ENCODE measurements at places on chromosomes 6 and 20.

GRCh38 chr6:73989428-73989827 is 293.4 kb downstream of the CD109 start:
- no peak for DNase-seq

DNA sequence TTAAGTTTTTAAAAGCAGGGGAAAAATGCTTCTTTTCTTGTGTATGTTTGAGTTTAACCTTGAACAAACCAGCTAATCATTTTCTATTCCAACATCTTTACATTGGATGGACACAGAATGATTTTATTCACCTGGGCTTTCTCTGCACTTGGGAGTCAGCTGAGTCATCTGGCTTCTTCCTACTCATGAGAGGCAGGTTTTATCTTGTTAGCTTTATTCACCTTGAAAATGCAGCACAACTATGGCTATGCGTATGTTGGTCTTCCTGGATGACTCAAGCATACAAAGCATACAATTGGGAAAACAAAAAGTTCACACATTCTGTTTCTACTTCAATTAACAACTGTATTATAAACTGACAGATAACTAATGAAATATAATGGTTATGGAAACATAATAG is 737.7 kb downstream of the FRK start:
- no peak for DNase-seq

DNA sequence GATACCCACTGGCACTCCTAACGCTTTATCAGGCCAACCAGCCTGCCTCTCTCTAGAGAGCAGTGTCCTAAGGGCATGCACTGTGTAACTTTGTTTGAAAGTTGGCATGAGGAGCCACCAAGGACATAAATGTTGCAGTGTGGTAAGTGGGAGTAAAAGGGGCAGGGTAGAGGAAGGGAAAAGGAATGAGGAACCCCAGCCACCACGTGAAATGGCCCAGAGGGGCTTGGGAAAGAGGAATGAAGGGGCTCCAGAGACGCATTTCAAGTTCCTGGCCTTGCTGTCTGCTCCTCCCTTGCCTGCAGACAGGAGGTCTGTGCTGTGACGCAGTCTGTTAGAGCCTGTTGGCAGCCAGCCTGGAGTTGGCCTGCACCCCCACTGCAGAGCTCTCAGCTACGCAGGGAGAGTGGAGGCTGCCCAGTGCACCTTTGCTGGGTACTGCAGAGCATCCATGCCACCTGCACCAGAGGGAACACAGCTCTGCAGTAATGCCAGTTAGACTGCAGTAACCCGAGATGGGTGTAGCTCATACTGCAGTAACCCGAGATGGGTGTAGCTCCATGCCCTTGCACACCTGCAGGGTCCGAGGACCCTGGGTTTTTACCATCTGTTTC is 86.8 kb upstream of the SNAP25 start:
- peak; percentile 49 for DNase-seq

- no peak for DNase-seq
These were observed 130.6 kb upstream of the INSM1 start for GRCh38 chr20:20237093-20237959.

DNA sequence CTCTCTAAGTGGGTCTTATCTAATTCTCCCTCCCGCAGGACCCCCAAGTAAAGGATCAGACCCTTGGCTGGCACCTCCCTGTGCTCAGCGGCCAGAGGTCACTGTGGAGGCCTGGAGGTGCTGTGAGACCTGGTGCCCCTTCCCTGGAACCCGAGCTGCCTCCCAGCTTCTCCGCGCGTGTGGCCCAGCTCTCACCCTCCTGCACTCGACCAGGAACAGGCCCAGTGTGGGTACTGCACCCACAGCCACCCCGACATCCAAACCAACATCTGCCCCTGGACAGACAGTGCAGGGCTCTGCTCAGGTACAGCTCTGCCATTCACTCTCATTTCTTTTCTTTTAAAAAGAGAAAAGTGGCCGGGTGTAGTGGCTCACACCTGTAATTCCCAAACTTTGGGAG is 42.4 kb downstream of the TMEM242 start:
- no peak for DNase-seq

- no peak for DNase-seq
These were observed 195.5 kb upstream of the PRDM1 start for GRCh38 chr6:105890521-105891244.

DNA sequence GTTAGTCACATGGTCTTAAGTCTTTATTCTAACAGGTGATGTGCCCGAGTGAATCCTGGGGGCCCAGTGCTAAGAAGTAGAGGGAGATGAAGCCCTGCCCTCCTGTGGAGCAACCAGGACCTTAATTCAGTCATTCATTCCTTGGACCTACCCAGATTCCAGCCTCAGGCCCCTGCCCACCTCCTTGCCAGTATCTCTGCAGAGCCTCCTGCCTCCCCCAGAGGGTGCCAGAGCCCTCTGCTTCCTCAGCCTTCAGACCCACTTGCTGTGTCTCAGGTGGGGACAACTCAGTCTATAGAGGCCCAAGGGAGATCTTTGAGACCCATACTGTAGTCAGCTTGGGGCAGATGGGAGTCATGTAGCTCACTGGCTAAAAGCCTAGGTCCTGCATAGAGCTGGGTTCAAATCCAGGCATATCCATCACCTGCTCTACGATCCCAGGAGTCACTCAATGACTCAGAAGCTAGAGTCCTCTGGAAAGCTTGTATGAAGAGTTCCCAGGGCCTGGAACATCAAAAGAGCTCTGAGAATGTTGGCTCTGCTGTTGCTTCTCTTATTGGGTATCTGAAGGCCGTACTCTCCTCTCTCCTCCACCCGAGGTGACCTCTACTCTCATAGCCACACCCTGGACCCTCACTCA is 3.9 kb upstream of the SIGLEC1 start:
- peak; percentile 49 for DNase-seq

DNA sequence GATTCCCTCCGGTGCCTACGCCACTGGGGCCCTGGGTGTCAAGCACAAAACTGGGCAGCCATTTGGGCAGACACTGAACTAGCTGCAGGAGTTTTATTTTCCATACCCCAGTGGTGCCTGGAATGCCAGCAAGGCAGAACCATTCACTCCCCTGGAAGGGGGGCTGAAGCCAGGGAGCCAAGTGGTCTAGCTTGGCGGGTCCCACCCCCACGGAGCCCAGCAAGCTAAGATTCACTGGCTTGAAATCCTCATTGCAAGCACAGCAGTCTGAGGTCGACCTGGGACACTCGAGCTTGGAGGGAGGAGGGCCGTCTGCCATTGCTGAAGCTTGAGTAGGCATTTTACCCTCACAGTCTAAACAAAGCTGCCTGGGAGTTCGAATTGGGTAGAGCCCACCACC is 125.3 kb downstream of the FRK start:
- DNase-seq = no peak

DNA sequence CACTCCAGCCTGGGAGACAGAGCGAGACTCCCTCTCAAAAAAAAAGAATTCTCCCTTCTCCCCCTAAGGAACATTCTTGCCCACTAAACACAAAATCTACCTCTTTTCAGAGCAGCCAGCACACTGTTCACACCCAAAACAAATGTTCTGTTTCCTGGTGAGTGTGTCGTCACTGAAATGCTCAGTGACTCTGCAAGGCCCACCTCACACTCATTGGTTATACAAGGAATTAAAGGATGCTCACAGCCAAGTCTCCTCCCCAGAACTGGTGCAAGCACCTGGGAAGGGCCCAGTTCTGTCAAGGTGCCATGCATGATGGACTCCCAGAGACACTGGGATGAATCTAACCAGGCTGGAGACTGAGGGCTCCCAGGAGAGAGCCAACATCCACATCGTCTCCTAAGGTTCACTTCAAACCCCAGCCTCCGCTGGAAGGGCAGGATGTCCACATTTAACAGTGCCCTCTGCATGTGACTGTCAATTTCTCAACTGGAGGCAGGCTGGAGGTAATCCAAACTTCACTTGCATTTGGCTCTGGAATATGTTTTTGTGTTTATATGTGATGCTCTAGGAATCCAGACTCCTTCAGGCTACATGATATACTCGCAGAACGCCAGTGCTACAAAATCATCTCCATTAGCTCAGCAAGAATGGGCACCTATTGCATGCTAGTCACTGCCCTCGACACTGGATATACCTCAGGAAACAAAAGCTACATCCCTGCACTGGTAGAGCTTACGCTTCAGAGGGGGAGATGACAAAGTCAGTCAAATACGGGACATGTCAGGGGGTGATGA is 7.1 kb downstream of the RRBP1 start:
- no peak for DNase-seq

DNA sequence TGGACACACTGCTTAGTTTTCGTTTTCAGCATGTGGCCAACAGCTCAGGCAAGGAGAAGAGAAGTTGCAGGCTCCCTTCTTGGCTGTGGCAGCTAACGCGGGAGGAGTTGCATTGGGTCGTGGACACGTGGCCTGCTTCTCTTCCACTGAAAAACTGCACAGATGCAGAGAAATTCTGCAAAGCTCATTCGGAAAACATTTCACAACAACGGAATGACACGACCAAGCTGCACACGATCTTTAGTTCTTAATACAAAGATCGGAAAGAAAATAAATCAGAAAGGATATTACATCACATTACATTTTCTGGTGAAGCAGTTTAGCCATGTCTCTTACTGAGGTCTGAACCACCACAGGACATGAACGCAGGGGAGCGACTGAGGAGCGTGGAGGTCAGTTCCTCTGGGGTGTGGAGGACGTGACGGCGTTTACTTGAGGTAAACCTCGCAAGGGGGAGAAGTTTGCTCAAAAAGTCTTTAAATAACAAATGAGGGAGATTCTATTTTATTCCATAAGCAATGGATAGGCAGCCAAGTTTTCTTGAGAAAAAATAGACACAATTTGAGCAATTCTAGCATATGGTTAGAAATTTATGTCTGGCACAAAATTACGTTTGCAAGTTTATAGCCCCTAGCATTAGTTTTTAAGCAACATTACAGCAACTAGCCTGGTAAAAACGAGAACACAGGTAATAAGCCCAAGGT is 178.3 kb downstream of the THBS2 start:
- DNase-seq = no peak

DNA sequence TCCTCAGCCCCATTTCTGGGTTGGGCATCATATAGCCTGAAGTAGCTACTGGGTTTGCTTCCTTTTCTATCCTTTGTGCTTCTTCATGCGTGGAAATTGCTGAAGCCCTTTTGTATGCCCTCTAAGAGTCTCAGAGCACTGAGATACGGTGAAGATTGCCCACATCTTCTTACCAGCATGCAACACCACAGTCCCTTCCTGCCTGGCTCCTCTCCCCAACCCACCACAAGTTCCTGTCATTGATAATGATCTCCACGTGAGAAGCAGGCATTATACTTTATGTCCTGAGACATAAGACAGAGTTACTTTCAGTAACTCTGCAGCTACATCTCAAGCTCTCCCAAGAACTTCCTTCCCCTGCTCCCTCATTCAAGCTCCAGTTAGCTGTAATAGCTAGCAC is 15.8 kb upstream of the PLCB4 start:
- no peak for DNase-seq

- no peak for DNase-seq
These were observed 159.8 kb upstream of the ARID1B start for GRCh38 chr6:156617376-156617775.

DNA sequence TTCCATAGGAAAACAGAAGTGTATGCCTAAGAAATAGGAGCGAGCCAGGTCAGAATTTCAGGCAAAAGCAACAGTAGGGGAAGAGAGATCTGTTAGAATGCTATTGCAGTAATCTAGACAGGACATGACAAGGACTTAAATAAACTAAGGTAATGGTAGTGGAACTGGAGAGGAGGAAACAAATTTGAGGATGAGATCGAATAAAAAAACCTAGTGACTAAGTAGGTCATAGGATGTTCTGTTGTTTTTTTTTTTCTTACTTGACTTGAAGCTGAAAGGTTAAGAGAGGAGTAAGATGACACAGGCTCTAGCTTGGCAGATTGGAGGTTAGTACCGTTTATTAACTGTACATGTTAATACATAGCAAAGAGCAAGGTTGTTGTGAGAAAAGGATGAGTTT is 28.6 kb downstream of the ORC3 start:
- no peak for DNase-seq

GRCh38 chr6:52497652-52498408 is 77.7 kb downstream of the EFHC1 start:
- DNase-seq = no peak

- no peak for DNase-seq
These were observed 122.4 kb upstream of the CITED2 start for GRCh38 chr6:139496654-139497344.

- DNase-seq = no peak
These were observed 7.5 kb downstream of the SNX5 start for GRCh38 chr20:17960927-17961586.

- no peak for DNase-seq
These were observed 47.8 kb downstream of the SHLD1 start for GRCh38 chr20:5797843-5798462.

DNA sequence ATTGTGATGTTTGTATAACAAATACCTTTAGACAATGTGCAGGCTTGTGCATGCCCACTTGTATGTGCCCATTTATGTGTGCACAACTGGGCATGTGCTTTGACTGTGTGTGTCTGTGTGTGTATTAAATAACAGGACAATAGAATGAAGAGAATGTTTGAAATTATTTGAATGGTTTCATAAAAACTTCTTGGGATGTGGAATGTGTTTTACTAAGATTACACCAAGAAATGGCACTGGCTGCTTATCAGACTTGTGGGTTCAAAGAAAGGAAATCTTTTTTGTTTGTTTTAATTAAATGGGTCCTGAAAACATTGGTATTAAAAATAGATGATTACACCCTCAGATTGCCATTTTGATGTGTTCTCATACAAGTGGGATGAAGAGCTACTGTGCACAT is 191.6 kb upstream of the CCN2 start:
- DNase-seq = no peak

DNA sequence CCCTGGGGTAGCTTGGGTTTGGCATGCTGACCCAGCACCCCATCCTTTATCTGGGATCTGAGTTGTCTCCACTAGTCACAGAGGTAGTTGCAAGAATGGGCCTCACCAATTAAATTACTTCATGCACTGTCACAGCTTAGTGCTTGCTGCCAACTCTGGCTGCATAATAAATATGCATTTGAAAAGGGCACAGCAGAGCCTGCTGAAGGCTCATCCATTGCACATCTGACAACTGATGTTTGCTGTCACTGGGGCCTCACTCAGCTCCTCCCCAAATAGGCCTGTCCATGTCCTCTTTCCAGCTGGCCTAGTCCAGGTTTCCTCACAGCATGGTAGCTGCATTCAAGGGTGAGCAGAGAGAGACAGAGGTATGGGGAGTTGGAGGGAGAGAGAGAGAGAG is 13.3 kb upstream of the NXT1 start:
- DNase-seq = no peak

GRCh38 chr6:49743429-49743828 is 759 bp downstream of the CRISP3 start:
- DNase-seq = no peak

DNA sequence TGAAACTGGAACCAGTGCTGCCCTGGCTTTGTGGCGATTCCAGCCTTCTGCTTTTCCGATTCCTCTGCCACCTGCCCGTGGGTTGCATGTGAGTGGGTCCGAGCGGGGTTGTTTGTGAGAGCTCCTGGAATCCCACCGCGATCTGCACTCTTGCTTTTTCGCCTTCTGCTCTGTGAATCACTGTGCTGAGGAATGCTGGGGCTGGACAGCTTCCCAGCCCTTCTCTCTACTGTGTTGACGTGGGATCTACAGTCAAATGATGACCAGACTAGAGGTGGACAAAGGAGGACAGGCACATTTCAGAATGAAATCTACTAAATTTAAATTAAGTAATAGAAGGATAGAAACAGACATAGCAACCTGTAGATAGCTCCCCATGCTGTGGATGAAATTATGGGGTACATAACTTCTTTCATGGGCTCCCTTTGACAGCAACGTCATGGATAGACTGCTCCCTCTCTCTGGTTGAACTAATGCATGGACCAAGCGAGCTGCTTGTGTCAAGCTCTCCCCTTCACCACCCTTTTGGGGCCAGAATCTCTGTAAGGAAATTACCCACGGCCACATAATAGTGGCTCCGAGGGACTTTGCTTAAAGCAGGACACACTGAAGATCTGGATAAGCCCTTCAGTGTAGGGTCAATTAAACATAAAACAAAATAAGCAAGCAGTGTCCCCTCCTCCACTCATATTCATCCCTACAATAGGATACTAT is 2.0 kb downstream of the FNDC1 start:
- DNase-seq = no peak
